T-helper 1 cell (primary cell): ENCODE measurements at places on chromosomes 12 and 14.

GRCh38 chr12:95515197-95515596 is 36.1 kb downstream of the USP44 start:
- DNase-seq: no peak

DNA sequence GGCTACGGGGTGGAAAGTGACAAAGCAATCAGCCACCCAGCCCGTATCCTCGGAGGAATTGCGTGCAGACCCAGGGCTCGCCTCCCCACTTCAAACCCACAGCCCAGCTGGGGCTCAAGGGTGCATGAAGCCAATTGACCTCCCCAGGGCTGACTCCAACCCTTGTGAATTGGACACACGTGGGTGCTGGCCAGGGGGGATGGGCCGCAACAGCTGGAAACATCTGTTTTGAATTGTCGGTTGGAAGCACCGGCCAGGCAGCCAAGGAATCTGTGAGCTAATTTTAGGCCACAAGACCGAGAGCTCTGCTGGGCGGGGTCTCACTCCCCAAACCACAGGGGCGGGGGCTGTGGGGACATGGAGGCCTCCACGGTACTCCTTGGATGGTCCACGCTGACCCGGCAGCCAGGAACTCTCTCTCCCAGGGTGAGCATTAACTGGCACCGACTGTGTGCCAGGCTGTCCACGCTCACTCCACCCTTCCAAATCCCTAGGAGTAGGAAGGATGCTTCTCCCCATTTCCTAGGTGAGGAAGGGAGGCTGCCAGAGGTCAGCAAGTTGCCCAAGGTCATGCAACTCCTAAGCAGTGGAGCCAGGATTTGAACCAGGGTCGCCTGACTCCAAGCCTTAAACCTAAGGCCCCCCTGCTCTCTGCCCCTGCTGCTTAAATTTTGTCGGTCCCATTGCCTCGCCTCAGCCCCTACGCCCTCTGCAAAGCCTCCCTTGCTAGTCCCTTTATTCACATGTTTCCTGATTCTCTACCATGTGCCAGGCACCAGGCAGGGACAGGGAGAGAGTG is 11.9 kb upstream of the TMEM119 start:
- no peak for DNase-seq

- DNase-seq: no peak
Observed at GRCh38 chr12:126218697-126219096, 1153.5 kb downstream of the AACS start.

- no peak for DNase-seq
Observed at GRCh38 chr14:101736071-101736470, 25.4 kb upstream of the PPP2R5C start.

- no peak for DNase-seq
Observed at GRCh38 chr14:27686137-27686536, 1080.5 kb upstream of the FOXG1 start.

DNA sequence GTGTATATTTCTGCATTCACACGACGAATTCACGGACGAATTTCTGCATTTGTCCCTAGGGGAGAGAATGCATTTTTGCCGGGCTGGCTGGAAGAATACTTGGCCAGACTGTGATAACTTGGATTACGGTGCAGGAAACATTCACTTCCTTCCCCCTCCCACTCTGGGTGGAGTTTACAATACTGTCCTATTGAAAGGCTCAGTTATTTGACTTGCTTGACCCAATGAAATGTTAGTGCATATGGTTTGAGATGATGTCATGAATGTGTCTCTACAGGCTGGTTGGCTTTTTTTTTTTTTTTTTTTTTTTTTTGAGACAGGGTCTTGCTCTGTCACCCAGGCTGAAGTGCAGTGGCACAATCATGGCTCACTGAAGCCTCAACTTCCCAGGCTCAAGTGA is 90.7 kb upstream of the NOS1 start:
- no peak for DNase-seq

DNA sequence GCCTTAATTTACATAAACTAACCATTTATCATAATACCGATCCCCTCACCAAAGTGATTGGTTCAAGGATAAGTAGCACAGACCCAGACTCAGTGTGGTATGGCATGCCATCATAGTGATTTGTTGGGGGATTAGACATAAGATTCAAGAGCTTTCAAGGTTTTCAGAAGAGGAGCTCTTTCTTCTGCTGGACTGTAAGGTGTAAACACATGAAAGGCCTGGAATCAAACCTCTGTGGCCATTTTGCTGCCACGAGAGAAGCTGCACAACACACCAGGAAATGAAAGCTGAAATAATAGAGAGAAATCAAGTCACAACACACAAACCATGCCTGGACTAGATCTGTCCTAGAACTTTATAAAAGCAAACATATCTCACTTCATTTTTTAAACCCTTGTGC is 30.8 kb downstream of the BTG1 start:
- no peak for DNase-seq

DNA sequence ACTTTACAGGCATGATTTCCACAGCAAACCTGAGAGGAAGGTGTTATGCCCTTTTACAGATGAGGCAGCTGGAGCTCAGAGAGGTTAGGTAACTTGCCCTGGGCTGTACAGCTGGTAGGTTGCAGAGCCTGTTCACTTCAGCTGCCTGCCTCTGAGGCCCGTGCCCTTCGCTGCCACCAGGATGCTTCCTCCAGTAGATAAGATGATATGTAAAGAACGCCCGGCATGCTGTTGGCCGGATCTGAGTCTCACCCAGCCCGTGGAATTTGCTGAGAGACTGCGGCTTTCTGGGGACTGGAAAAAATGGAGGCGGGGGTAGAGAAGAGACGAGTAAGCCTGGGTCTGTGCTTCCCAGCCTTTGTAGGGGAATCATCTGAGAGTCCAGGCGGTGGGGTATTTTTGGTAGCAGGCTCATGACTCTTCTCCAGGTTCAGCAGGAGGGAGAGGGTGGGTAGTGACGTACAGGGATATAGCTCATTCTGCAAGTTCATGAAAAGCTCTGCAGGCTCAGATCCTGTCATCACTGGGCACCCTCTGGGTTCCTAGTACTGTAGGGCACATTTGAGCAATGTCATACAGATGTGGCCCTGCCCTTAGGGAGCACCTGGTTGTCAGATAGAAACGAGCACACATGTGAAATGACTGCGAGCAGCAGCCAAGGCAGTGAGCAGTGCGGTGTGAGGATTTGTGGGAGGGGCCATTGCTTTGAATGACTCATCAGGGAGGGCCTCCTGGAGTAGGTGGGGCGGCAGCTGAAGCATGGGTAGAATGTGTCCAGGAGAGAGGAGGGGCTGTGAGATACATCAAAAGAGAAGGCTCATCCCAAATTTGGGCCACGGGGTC is 159.4 kb downstream of the TSPAN9 start:
- no peak for DNase-seq

GRCh38 chr12:57149245-57149900 is 2.0 kb upstream of the LRP1-AS start:
- DNase-seq: no peak

- no peak for DNase-seq
Observed at GRCh38 chr12:118249547-118249946, 113.6 kb downstream of the PEBP1 start.

DNA sequence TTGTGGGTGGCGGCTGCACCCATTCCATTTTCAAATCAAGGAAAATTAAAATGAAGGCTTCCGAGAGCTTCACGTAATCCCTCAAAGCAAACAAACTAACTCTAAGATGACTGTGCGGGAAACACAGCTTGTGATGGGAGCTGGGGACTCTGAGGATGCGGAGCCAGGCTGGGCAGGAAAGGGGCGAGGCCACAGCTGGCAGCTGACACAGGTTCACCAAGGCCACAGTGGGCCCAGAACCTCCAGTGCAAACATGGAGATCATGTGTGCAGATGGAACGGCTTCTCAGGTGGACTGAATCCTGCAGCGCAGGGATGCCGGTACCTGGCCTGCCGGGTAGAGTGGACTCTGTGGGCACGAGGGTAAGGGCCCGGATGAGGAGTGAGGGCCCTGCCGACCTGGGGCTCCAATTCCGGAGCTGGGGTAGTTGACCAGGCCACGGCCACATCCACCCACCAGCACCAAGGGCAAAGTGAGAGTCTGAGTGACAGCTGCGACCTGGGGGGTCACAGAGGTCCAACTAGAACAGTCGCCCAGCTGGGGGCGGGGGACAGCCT is 19.2 kb upstream of the BTBD6 start:
- no peak for DNase-seq

- no peak for DNase-seq
Observed at GRCh38 chr12:91833780-91834359, 311.8 kb downstream of the BTG1 start.

- no peak for DNase-seq
Observed at GRCh38 chr12:102050660-102051430, 10.9 kb downstream of the WASHC3 start.

DNA sequence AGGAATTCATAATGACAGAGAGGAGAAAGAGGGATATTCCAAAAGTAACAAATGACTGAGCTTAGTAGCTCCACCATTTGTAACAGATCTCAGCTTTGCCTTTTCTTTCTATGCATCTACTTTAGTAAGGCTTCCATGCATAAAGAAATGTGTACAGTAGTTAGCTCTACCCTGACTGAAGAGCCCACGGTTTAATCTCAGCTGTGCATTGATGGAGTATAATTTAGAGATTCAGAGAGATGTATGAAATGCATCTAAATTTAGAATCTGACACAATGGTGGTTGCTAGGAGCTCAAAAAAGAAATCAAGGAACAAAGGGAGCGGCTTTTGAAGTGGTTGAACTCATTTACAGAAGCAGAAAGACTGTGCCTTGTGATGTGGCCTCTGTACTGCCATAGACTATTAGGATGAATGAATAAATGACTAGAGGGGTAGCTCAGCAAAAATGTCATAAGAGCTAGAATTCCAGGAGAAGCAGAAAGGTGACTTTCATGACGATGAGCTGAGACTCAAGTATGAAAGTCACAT is 838.6 kb downstream of the RPS29 start:
- no peak for DNase-seq

DNA sequence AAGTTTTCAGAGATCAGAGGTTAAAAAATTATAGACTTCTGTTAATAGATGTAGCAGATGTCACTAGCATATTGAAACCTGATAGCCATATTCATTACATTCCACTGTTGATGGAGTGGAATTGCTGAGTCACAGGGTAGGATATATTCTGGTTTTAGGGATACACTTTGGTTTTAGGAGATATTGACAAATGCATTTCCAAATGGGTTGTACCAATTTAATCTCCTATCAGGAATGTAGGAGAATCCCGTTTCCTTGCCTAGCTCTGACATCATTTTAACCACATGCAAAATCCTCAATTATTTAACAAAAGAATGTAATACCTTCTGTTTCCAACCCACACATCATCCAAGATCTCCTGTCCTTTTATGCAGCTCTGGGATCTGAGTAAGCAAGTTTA is 30.7 kb upstream of the ESR2 start:
- DNase-seq: no peak

DNA sequence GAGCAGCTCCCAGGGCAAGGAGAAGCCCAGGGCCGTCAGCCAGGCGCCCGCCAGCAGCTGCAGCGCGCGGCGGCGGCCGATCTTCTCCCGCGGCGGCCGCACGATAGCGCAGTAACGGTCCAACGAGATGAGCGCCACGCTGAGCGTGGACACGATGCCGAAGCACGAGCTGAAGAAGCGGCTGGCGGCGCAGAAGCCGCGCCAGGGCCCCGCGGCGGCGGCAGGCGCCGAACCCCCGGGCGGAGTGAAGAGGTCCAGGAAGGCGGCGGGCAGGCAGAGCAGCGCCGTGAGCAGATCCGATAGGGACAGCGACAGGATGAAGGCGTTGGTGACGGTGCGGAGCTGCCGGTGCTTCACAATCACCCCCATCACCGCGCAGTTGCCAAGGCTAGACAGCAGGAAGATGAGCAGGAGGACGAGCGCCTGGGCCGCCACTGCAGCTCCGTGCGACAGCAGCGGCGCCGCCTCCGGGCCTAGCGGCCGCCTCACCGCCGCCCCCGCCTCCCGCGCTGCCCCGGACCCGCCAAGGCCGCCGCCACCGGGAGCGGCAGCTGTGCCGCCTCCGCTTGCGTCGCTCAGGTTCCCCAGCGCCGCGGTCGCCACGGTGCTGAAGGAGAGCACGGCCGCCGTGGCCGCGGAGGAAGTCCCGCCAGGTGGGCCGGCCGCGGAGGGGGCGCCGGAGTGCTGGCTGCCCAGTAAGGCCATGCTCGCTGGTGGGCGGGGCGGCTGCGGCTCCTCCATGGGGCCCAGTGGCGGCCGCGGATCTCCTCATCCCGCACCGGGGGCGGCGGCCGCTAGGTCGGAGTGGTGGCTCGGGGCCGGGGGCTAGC is 479 bp downstream of the GPR135 start:
- DNase-seq: peak; percentile 54

DNA sequence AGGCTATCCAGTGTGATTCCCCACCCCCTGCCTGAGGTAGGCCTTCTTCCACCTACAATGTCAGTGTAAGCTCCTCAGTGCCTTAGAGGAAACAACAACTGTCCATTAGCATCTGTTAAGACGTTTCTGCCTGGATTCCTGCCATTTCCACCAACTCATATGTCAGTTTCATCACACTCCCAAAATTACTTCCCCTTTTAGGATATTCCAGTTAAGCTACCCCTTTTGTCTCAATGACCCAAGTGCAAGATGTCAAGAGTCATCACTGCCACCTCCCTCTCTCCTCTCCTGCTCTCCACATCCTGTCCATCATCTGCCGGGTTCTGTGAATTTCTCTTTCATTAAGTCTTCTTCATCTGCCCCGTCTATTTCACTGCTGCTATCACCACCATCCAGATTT is 189.4 kb downstream of the DPF3 start:
- no peak for DNase-seq

DNA sequence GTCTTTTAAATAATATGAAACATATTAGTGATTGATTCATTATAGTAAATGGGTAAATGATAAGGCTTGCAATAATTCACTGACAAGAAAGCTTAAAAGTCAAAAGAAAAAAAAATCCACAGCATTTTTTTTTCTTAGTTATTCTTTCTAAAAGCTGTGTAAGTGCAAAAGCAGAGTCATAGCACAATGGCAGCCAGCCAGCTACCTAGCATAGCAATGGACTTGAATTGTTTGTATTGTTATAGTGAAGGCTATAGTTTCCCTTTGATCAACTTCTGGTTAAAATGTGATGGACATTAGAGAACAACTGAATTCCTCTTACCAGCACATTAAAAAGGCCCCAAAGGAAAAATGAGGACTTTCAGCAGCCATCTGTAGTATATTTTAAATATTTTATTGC is 232.1 kb downstream of the NAV3 start:
- DNase-seq: no peak

- no peak for DNase-seq
Observed at GRCh38 chr14:32104803-32105202, 27.7 kb downstream of the ARHGAP5 start.

GRCh38 chr14:65281991-65282895 is 130.3 kb upstream of the FUT8 start:
- no peak for DNase-seq

DNA sequence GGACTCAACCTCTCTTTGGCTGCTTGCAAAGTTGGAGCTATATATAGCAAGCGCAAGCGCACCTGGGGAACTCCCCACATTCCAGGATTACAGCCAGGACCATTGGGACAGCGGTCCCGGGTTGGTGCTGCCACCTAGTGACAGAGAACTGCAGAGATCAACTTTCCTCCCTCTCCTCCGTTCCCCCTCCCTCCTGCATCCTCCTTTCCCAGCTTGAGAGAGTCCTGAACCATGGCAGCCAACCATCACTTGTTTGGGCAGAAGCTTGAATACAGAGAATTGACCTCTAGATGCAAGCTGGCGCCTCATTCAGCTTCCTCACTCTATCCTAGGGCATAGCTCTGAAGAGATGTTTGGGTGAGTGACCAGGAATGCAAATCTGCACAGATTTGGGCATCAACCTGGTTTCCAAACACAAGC is 17.4 kb upstream of the FLVCR2 start:
- DNase-seq: peak; percentile 29

- no peak for DNase-seq
Observed at GRCh38 chr14:65723348-65723747, 310.8 kb downstream of the FUT8 start.
